Omental fat pad (tissue), 4 donors: ENCODE measurements at places on chromosomes 1 and 21.

- no peak for DNase-seq
These were observed 25.0 kb downstream of the ABCA4 start for GRCh38 chr1:94095744-94096469.

DNA sequence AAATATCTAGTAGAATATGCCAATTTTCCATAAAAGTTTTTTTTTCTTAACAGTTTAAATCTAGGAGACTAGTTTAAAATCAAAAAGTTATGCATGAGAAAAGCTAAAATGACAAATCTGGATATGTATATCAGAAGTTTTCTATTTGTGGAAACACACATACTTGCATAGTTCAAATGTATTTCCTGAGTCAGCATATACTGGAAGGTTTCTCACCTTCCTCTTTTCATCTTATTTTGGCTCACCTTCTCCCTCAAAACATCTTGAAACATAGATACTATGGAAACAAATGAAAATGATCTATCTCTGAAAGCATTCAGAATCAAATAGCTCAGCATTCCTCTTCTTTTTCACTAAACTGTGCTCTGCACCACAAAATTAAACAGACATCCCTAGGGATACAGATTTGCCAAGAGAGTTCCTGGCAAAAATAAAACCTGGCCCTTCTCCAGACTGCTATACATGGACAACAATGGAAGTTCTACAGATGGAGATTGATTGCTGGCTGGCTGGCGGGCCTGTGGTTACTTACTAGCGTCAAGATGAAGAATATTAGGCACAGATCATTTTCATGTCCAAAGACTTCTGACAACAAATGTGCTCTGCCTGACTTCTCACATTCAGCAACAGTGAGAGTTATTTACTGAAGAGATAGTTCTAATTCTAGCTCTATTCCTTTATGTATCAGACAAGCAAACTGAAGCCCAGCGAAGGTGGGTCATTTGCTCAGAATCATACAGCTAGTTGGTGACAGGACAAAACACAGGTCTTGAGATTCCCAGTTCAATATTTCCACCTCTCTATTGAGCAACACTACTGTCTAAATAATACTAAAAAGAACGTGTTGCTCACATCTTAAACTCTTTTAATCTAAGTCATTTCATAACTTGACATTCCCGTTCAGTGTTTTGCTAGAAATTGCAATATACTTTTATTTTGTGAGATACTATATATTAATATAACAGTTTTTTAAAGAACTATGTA, 26.6 kb downstream of the DIPK1A start:
- DNase-seq, result no peak

DNA sequence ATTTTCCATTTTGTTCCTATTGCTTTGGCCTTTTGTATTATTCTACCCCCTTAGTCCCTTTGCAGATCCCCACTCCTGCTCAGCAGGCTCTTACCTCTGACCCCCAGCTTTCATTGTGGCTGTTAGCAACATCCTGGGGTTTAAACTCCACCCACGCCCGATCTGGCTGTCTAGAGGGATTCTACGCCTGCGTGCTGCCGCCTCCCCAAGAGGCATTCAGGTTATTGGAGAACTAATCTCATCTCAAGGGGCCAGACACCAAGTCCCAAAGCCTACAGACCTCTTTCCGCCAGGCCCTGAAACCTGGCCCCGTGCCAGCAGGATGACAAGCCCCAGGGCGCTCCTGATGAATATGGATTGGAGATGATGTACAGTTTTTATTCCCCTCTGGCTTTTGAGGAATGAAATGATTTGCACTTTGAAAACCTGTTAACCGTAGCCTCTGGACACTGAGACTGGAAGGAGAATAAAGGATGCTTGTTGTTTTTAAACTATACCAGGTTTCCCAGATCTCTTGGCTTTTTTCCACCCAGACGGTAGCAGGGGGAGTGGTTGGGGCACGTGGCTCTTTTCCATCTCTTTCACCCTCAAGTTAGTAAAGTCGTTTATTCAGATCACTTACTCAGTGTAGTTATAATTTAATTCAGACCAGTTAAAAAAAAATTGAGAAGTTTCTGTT, 14.5 kb upstream of the IKBKE start:
- DNase-seq, result no peak

- DNase-seq, result no peak
These were observed 10.5 kb downstream of the ENO1 start for GRCh38 chr1:8867878-8868567.

DNA sequence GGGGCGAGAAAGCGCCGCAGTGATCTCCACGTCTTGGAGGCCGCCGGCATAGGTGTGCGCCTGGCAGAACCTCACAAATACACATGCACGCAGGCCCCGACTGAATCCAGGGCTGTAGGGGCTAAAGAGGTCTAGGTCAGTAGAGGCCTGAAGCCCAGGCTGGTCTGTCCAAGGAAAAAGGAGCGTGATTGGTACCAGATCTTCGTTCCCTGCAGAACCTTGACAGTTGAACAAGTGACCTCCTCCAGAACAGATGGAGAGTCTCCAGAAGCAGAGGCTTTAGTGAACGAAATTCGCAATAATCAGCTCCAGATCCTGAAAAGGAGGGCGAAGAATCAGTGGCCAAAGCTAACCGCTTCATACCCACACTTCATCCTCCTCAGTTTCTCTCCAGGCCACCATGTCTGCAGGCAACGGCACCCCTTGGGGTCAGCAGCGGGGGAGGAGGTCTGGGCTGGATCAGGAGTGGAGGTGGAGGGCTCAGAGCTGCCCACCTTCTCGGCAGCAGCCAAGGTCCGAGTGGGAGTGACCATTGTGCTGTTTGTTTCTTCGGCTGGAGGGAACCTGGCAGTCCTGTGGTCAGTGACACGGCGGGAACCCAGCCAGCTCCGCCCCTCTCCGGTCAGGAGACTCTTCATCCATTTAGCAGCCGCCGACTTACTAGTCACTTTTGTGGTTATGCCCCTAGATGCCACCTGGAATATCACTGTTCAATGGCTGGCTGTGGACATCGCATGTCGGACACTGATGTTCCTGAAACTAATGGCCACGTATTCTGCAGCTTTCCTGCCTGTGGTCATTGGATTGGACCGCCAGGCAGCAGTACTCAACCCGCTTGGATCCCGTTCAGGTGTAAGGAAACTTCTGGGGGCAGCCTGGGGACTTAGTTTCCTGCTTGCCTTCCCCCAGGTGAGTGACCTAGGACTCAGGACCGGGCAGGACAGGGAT, 749 bp upstream of the PEX11B start:
- DNase-seq, result no peak

- no peak for DNase-seq
These were observed 90.0 kb upstream of the CAMK1G start for GRCh38 chr1:209493559-209493958.

GRCh38 chr1:230425252-230426091, 660 bp downstream of the PGBD5 start:
- no peak for DNase-seq

DNA sequence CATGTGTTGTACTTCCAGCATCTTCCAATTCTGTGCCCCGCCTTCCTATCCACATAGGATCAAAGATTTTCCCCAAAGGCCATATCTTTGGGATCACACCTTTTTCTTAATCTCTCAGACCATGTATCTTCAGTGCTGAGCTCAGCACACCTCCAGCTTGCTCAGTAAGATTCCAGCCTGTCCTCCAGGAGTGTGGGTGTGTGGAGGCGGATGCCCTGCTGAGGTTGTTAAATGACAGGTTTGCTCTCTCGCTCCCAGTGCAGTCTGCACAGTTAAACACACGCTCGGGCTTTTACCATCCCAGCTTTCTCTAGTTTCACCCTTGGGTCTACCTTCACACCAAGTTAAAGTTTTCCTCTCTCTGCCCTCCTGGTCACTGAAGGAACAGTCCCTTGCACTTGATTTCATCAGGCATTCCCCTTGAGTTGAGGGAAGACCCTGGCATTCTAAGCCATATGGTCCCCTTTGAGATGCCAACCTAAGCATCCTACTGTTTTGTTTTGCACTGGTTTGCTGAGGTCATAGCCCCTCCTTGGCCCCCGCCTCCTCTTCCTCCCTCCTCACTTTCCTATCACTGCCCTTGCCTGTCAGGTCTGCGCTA, 13.7 kb downstream of the MYOG start:
- no peak for DNase-seq

GRCh38 chr1:68269637-68270430, 37.5 kb upstream of the WLS start:
- DNase-seq, result no peak

DNA sequence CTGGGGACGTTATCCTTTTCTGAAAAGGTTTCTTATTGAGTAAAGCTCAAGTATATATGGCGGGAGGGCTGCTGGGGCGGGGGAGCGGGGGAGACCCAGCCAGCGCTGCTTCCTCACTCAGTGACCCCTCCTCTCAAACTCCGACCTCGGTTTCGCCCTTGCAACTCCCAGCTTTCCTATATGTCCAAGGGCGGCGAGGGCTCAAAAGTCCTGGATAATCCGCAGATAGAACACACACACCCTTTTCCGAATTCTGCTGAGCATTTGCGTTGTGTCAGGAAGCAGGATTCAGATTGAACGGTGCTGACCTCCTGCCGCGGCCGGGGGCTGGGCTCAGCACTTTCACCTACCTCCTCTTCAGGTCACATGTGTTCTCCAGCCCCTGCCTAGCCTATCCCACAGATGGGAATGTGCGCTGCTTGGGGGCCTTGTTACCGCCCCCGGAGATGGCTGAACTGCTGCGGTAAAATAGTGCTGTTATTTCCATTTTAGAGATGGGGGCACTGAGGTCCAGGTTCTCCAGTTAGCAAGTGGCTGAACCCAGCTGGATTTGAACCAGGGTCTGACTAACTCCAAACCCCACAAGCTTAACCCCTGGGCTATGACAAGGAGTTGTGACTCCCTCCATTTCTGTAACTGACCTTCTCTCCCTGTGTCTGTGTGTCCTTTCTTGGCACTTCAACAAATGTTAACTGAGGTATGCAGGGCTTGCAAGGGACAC, 795 bp upstream of the AHDC1 start:
- DNase-seq, result no peak

GRCh38 chr1:241924080-241924808, 33.3 kb upstream of the BECN2 start:
- no peak for DNase-seq

DNA sequence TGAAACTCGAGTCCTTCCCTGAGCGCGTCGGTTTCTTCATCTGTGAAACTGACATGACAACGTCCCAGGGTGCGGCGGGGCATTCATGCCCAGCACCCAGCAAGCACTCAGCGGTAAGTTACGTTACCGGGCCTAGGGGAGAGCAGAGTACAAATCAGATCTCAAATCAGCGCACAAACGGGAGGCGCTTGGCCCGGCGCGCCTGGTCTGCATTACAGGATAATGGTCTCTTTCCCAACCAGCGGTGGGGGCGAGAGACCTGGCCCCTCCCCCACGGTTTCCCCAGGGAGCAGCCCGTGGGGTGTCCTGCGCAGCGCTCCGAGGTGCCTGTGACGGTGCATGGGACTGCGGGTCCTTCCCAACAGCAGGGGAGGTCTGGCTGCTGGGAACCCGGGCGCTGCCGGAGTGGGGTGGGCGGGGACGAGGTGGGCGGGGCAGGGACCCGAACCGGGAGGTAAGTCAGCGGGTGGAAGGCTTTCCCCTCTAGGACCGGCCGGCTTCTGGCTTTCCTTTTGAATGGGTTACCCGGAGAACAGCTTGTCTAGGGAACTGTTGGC, 1.0 kb downstream of the TMEM51 start:
- DNase-seq, result no peak

GRCh38 chr1:201173736-201174135, 16.9 kb upstream of the IGFN1 start:
- DNase-seq, result no peak

- DNase-seq, result no peak
These were observed 401 bp upstream of the PRUNE1 start for GRCh38 chr1:151007853-151008243.

DNA sequence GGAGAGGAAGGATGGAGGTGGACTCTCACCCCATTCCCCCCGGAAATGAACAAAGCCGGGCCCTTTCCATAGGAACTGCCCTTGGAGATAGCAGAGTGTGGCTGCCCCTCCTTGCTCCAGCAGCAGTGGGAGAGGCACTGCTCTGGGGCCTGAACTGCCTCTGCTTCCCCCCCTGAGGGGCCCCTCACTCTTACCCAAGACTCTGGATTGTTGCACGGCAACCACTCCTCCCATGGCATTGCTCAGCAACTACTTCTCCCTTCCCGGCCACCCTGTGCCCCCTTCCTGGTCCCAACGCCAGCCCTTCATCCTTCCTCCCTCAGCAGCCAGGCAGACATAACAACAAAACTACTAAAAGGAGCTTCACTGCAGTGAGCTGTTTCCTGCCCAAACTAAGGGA, 3.0 kb upstream of the ACKR1 start:
- no peak for DNase-seq

DNA sequence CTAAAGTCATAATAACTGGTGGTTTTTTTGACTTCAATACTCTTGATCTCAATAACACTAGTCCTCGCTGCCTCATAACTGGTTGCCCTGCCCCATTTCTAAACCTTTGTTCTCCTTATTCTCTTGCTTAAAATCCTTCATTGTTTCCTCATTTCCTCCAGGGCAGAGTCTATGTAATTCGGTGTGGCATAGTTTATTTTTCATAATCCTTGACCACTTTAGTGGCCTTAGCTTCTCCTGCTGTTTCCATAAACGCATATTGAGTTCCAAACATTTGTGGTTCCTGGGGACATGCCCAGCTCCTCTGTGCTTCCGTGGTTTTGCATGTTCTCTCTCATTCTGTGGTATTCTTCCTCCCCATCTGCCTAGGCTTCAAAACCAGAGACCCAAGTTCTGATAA, 19.0 kb upstream of the TLCD4 start:
- no peak for DNase-seq

DNA sequence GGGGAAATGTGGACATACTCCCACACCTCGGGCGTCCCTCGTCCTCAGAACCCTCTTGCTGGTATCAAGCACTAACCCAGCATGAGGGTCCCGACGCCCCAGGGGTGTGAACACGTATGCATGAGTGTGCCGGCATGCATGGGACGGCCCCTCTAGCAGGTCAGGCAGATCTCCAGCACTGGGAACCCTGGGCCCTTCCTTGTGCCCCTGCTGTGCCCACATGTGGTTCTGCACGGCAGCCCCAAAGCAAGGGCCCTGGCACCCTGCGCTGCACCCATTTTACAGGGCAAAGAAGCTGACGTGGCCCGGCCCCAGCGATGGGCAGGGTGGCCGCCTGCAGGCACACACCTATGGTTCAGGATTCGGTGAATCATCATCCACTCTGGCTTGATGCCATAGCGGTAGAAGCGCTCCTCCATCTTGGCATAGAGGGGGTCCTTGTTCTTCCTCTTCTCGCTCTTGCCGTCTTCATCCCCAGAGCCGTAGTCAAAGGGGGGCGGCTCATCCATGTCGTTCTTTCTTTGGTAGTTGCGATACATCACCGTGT, 34.2 kb downstream of the CHD5 start:
- no peak for DNase-seq

DNA sequence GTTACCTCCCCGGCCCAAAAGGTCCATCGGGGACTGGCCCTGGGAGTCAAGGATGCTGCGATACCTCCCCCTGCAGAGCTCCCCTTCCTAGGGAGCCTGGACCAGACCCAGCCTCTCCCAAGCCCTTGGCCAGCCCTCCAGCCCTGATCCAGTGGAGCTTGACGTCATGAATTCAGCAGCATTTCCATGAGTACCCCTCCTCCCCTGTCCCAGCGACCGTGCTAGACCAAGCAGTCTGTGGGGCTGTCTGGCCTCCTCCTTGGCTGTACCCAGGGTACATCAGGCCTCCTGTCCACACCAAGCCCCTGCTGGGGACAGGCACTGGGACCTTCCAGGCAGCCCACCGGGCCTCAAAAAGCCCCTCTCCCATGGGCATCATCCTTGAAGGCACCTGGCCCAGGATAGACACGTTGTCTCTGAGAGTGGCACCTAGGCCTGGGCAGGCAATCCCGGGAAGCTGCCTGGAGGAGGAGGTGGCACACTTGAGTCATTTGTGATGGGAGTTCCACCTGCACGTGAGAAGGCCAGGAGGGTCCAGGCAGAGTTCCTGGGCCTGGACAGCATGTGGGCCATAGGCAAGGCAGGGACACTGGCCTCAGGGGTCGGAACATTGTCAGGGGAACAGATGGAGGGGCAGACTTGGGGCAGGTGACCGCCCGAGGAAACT, 46.4 kb downstream of the WNT9A start:
- no peak for DNase-seq
